Activated T-cell treated with anti-CD3 and anti-CD28 coated beads, Interleukin-2, amount 50 U/mL, for 1 hour (primary cell): ENCODE measurements at places on chromosomes 12 and 14.

DNA sequence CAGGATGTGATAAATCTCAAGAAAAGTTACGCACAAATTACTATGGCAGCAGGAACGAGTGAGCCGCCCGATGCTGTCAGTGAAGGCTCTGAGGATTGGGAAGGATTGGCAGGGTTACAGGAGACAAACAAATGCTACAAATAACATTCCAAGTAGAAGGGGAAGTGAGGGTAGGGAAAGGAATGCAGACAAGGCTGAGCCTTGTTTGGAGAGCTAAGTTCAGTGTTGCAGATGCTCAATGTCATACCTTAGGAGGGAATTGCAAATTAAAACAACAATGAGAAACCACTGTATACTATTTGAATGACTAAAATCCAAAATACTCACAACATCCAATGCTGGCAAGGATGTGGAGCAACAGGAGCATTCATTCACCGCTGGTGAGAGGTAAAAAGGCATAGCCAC lies 1.3 kb downstream of the CLEC9A start:
- DNase-seq: no peak

- no peak for DNase-seq
Observed at GRCh38 chr14:81234278-81234677, 13.5 kb upstream of the GTF2A1 start.

DNA sequence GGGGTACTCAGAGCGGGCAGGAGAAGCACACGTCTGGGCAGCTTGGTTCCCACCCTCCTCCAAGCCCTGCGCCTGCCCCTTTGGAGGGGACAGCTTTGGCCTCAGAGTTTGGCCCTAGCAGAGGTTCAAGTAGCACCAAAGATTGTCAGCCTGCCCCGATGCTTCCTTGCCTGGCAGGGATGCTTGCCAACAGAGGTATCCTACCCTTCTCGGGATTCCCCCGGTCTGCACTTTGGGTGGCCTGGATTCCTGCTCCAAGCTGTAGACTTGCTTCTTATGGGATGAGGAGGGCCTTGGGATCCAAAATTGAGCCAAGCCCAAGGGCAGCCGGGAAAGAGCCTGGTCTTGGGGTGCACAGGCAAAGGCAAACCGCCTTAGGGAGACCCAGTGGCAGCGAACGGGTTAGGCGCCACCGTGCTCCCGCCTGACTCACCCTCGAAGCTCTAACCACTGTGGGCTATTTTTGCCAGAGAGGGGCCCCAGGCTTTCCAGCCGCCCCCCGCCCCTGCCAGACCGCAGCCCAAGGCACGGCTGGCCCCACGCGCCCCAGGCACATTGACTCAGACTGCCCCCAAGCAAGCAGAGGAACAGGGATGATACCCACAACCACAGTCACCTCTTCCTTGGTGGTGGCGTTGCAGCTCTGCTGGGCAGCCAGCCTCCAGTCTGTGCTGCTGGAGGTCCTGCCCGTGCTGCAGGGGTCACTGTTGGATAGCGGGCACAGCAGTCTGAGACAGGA lies 847 bp upstream of the WNT10B start:
- peak; percentile 36 for DNase-seq

- DNase-seq: no peak
Observed at GRCh38 chr14:60760644-60761364, 26.2 kb downstream of the MNAT1 start.

DNA sequence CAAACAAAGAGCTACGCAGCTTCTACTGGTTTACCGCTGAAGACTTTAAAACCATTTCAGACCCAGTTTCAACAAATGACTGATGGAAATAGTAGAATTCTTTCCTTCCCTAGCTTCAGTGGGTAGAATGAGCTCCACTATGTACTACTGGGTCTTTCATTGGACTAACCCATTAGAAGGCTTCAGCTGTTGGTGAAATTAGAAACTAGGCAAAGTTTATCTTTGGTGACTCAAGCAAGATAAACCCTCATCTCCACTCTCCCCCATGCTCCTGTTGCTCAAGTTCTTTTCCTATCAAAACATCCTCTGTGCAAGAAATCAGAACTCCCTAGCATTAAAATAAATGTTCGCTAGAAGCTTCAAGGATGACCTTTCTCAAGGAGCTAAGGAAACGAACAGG lies 159.2 kb downstream of the PAWR start:
- no peak for DNase-seq

DNA sequence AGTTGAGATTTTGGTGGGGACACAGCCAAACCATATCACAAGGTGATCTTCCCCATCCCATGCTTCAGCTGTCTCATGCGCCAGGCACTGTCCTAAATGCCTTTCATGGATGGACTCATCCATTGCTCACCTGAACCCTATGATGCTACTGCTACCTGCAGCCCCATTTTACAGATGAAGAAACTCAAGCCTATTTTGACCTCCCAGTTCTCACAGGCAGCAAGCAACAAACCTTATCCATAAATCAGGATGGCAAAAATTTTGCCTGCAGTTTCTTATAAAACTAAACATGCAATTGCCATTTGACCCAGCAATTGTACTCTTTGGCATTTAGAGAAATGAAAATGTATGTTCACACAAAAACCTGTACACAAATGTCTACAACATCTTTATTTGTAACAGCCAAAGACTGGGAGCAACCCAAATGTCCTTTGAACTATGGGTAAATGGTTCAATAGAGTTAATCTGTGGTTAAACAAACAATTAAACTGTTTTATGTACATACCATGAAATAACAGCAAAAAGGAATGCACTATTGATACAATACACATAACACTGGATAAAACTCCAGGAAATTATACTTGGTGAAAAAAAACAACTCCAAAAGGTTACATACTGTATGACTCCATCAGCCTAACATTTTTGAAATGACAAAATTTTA lies 2.6 kb downstream of the NT5DC3 start:
- DNase-seq: no peak

DNA sequence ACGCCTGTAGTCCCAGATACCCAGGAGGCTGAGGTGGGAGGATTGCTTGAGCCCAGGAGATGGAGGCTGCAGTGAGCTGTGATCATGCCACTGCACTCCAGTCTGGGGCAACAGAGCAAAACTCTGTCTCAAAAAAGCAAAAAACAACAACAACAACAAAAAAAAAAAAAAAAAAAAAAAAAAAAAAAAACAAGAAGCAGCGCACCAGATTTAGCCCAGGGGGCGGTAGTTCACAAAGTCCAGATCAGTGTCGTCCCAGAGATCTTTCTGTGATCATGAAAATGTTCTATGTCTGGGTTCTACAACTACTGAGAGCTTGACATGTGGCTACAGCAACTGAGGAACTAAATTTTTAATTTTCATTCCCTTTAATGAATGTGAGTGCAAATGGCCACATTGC lies 27.4 kb downstream of the OAS2 start:
- DNase-seq: no peak

- no peak for DNase-seq
Observed at GRCh38 chr14:29421156-29421728, 506.4 kb downstream of the PRKD1 start.

- no peak for DNase-seq
Observed at GRCh38 chr14:94600148-94600545, 12.0 kb upstream of the SERPINA3 start.
